ENCODE measurements at places on chromosomes 12 and 14. TPM values are rescaled to one million over a fixed set of nuclear protein-coding genes. Genes with fewer than 3 reads are reported as not detected.

The IAPP gene
- total RNA-seq: not detected

The CNTN1 gene
- total RNA-seq: 1.1 TPM

The CLEC6A gene
- not detected for total RNA-seq

The GYS2 gene
- 0.72 TPM for total RNA-seq

The KRT3 gene
- not detected for total RNA-seq

The FOXM1 gene
- 0.09 TPM for total RNA-seq

The FKBP4 gene
- 29.6 TPM for total RNA-seq

The OR6C2 gene
- not detected for total RNA-seq

The INSM2 gene
- 0.47 TPM for total RNA-seq

The GLIPR1L1 gene
- not detected for total RNA-seq

The JAG2 gene
- 21.3 TPM for total RNA-seq

The ANKRD33 gene
- not detected for total RNA-seq

The NAV3 gene
- 13.9 TPM for total RNA-seq

The SLC39A2 gene
- not detected for total RNA-seq

Data from omental fat pad (tissue), 4 donors.